ENCODE measurements at places on chromosomes 3 and 15. TPM values are rescaled to one million over a fixed set of nuclear protein-coding genes. Genes with fewer than 3 reads are reported as not detected.

- no peak for DNase-seq
- peaks cover 15% of the 10 kb centered on the region for H3K36me3 ChIP-seq
- no peaks in the 10 kb centered on the region for H3K4me1 ChIP-seq
- no peak overlapping the region for H3K27ac ChIP-seq
Measured at GRCh38 chr3:43707998-43708397, 17.3 kb downstream of the ABHD5 start.

DNA sequence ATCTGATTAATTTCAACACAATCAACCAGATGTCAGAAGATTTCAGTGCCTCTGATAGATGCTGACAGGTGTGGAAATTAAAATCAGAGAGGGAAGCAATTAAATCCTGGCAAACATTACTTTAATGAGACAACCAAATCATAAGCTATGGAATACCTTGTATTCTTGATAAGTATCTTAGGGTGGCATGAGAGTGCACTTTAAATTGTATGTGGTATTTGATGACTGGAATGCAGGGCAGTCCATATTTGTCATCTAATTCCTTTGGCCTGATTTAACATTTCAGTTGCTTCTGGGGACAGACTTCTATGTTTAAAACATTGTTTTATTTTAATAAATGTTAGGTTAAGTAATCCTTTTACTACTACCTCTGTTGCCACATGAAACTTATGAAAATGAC, 184.1 kb downstream of the LPP start:
- no peak for DNase-seq
- H3K36me3 ChIP-seq: peaks cover 18% of the 10 kb centered on the region
- no peak overlapping the region for H3K4me3 ChIP-seq

DNA sequence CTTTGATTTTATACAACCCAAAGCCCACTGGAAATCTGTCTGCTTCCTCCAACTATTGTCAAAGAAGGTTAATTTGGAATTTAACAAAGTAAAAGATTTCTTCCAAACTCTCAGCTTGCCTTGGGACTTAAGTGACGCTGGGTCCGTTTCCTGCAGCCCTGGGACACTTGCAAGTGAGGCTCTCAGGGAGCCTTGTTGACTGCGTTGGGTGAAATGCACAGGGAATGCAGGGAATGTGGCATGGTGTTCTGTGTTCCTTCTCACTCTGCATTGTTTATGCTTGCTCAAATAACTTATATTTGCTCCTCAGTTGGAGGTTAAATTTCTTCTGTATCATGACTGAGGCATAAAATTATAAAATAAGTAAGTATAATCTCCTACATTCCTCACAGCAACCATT, 60.9 kb upstream of the TJP1 start:
- DNase-seq: no peak
- H3K4me1 ChIP-seq: no peaks in the 10 kb centered on the region
- H3K4me3 ChIP-seq: no peak overlapping the region
- no peak overlapping the region for H3K27ac ChIP-seq

GRCh38 chr3:127744875-127745274, 72.1 kb downstream of the ABTB1 start:
- no peak overlapping the region for H3K4me3 ChIP-seq

GRCh38 chr15:58574631-58575030, 142.8 kb downstream of the LIPC start:
- no peaks in the 10 kb centered on the region for H3K27me3 ChIP-seq
- H3K4me1 ChIP-seq: peaks cover 6% of the 10 kb centered on the region
- peak overlapping the region; percentile 41 for H3K4me3 ChIP-seq
- H3K36me3 ChIP-seq: no peaks in the 10 kb centered on the region

DNA sequence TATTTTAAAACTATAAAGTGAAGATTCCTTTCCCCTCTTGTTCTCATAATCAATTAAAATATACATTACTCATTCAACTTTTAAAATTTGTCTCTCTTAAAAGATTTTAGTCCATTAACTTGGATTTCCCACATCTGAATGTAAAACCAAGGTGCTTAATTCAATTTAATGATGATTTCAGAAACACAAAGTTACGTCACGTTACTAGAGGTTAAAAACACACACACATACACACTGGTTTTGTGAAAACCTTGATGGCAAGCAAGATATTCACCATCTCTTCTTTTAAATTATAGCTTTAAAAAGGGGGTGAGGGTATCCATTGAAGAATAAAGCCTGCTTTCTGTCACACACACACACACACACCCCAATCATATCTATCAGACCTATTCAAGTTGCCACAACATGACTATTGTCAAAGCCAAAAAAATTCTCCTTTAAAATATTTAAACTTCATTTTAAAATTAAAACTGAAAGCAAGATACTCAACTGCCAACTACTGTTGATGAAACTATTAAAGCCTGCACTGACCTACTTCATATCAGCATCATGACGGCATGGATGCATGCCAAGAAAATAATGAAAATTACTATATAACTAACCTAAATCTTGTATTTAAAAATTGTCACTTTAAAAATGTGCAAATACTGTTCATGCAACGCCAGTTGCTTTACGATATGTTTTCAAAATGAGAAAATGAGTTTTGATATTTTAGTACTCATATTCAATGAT, 2.1 kb downstream of the RFX7 start:
- H3K36me3 ChIP-seq: peaks cover 5% of the 10 kb centered on the region
- H3K4me1 ChIP-seq: peaks cover 59% of the 10 kb centered on the region
- no peak for DNase-seq

DNA sequence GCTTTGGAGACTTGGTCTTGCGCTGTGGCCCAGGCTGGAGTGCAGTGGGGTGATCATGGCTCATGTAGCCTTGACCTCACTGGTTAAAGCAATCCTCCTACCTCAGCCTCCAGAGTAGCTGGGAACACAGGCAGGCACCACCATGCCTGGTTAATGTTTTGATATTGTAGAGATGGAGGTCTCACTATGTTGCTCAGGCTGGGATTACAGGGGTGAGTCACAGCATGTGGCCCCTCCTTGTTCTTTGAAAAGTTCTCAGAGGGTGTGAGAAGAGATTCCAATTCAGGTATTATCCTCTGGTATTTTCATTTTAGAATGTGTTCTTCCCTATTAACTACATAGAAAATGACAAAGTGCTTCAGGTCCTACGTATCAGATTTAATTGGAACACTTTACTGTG, 51.9 kb upstream of the RPL32 start:
- H3K36me3 ChIP-seq: no peaks in the 10 kb centered on the region
- peaks cover 7% of the 10 kb centered on the region for H3K4me1 ChIP-seq
- H3K27ac ChIP-seq: no peak overlapping the region

DNA sequence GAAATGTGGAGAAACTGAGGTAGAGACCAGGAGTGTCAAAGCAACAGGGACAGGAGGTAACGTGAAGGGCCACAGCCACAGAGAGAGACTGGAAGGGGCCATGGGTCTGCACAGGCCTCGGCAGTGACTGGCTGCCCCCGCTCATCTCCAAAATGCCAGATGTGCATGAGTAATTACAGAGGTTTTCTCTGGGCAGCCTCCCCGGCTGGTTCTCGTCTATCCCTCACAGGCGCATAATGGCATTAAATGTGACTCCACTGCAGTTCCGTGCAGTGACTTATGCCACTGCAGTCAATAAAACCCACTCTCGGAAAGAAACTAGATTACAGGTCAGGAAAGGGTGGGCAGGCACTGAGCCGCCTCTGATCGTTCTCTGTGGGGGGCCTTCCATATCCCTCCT, 74.7 kb downstream of the WDR76 start:
- H3K27ac ChIP-seq: no peak overlapping the region
- no peaks in the 10 kb centered on the region for H3K36me3 ChIP-seq
- H3K27me3 ChIP-seq: no peaks in the 10 kb centered on the region

GRCh38 chr3:16675805-16676204, 70.6 kb upstream of the DAZL start:
- peaks cover 8% of the 10 kb centered on the region for H3K36me3 ChIP-seq
- no peak for DNase-seq
- H3K4me3 ChIP-seq: no peak overlapping the region
- no peak overlapping the region for H3K27ac ChIP-seq
- no peaks in the 10 kb centered on the region for H3K27me3 ChIP-seq

GRCh38 chr3:124787476-124788195, 57.4 kb downstream of the UMPS start:
- no peak overlapping the region for H3K4me3 ChIP-seq
- H3K27me3 ChIP-seq: no peaks in the 10 kb centered on the region
- no peaks in the 10 kb centered on the region for H3K4me1 ChIP-seq

DNA sequence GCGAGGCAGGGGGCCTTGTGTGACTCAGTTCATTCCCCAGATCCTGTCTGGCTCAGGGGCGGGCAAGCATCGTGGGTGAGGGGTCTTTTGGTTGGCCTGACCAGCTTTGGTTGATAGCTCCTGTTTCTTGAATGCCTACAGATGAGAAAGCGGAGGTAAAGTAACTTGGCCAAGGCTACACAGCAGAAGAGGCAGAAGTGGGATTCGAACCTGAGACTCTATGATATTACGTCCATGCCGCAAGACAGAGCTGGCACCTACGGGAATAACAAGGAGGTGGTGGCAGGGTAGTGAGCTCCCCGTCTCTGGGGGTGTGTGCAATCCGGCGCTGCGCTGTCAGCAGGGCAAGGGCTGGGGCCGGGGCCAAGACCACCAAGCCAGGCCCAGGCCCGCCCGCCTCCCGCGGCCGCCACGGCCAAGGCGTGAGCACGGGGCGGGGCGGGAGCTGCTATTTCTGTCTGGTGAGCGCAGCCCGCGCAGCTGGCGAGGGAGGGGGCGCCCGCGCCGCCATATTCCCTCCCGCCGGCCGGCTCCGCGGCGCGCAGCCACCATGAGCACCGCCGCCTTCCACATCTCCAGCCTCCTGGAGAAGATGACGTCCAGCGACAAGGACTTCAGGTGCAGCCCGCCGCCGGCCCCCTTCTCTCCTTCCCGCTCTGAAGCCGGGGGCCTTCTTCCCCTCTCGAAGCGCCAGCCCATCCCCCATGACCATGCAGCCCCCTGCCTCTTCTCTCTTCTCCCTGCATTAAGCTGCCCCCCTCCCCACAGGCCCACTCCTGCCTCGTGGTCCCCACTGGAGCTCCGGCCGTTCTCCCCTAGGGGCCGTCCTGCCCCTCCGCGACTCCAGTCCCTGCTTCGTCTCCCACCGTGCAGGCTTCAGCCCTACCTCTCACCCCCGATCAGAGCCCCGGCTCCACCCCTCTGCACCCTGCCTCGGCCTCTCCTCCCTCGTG, at the start of gene CAND2:
Gene CAND2, plus strand, starts transcription at position 510 of the 953 bp plus-strand sequence. Its CDS starts 41 bp downstream, at position 551.
- peak within 1 kb of the TSS; percentile 86 for H3K4me3 ChIP-seq
- peak; percentile 60 for DNase-seq
- peaks cover 5% of the 10 kb centered on the region for H3K27me3 ChIP-seq
- H3K36me3 ChIP-seq: no peaks in the 10 kb centered on the region

DNA sequence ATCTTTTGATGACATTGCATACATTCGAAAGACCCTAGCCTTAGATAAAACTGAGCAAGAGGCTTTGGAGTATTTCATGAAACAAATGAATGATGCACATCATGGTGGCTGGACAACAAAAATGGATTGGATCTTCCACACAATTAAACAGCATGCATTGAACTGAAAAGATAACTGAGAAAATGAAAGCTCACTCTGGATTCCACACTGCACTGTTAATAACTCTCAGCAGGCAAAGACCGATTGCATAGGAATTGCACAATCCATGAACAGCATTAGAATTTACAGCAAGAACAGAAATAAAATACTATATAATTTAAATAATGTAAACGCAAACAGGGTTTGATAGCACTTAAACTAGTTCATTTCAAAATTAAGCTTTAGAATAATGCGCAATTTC, 16.7 kb downstream of the KCNMB3 start:
- no peak overlapping the region for H3K4me3 ChIP-seq
- no peak overlapping the region for H3K27ac ChIP-seq
- H3K36me3 ChIP-seq: peaks cover 60% of the 10 kb centered on the region
- H3K4me1 ChIP-seq: peaks cover 3% of the 10 kb centered on the region
- DNase-seq: no peak
- H3K27me3 ChIP-seq: no peaks in the 10 kb centered on the region

DNA sequence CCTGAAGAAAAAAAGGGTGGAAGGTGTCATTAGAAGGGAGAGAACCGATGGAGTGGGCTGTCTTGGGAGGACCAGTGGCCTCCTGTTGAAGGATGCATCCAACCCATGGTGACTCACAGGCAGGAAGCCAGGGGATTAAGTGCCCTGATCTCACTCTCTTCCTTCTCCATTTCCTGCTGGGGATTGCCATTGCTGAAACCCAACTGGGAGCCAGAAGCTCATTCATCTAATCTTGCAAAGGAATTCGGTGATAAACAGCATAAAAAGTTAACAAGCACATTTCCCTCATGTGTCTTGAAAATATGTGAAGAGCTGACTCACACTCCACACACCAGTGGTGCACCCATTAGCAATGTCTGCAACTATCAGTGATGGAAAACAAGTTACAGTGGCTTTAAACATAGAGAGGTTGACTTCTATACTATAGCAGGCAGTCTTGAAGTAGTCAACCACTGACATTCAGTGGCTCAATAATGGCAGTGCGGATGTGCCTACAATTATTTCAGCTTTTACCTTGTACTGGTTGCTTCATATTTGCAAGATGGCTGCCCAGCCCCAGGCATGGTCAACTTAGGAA, 12.8 kb upstream of the CSRNP1 start:
- no peak overlapping the region for H3K4me3 ChIP-seq
- no peak for DNase-seq
- H3K27ac ChIP-seq: no peak overlapping the region
- no peaks in the 10 kb centered on the region for H3K4me1 ChIP-seq
- no peaks in the 10 kb centered on the region for H3K27me3 ChIP-seq

GRCh38 chr3:14301558-14301957, 100.8 kb upstream of the SLC6A6 start:
- peaks cover 8% of the 10 kb centered on the region for H3K4me1 ChIP-seq
- H3K27ac ChIP-seq: no peak overlapping the region
- DNase-seq: peak; percentile 16
- H3K36me3 ChIP-seq: no peaks in the 10 kb centered on the region

DNA sequence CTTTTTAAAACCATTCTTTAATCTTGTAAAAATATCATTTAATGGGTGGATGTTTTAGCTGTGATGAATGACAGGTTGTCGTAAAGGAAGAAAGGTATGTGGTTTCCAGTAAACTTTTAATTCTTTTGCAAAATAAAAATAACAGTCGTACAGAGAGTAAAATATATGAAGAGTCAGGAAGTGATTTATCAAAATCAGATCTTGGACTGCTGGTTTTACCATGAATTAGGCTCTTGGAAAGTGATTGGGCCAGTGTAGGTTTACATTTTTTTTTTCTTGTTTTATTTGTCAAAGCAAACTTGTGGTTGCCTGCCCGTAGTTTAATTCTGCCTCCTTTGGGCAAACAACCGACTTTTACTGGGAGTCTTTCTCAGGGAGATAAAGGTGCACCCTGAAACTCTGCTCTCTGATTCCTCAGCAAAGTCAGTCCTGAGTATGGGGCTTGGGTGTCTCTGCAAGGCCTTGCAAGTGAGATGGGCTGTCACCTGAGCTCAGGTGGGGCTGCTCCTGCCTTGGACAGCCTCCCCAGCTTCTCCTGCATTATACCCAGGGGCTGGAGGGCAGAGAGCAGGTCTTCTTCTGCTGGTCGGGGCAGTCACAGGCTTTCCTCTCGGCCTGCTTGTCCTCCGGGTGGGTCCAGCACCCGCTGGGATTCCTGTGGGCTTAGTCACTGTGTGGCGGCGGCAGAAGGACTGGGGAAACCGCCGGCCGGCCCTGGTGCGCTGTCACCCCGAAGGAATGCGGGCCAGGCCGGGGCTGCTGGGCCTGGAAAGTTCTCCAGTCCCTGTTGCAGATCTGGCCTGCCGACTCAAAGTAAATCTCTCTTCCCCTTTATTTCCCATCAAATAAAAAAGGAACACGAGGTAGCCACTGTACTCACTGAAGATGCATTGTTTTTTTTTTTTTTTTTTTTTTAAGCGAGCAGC, 79.0 kb downstream of the IGF1R start:
- no peaks in the 10 kb centered on the region for H3K36me3 ChIP-seq
- H3K4me3 ChIP-seq: no peak overlapping the region
- peaks cover 72% of the 10 kb centered on the region for H3K4me1 ChIP-seq
- no peaks in the 10 kb centered on the region for H3K27me3 ChIP-seq

The CTXN2 gene
- total RNA-seq: not detected

The WDR72 gene
- not detected for total RNA-seq

The MYO5C gene
- 0.19 TPM for total RNA-seq

The CLDN16 gene
- not detected for total RNA-seq

The ABI3BP gene
- total RNA-seq: not detected

The SEC61A1 gene
- 92.5 TPM for total RNA-seq

The SNX1 gene
- 143 TPM for total RNA-seq

The ADCY5 gene
- total RNA-seq: not detected

The MTHFS gene
- total RNA-seq: 33.6 TPM
